ENCODE measurements at places on chromosomes 3 and 15. TPM values are rescaled to one million over a fixed set of nuclear protein-coding genes. Genes with fewer than 3 reads are reported as not detected.

The TXNRD3 gene
- 6.5 TPM for total RNA-seq

The UBE2E2 gene
- total RNA-seq, result 33.9 TPM

DNA sequence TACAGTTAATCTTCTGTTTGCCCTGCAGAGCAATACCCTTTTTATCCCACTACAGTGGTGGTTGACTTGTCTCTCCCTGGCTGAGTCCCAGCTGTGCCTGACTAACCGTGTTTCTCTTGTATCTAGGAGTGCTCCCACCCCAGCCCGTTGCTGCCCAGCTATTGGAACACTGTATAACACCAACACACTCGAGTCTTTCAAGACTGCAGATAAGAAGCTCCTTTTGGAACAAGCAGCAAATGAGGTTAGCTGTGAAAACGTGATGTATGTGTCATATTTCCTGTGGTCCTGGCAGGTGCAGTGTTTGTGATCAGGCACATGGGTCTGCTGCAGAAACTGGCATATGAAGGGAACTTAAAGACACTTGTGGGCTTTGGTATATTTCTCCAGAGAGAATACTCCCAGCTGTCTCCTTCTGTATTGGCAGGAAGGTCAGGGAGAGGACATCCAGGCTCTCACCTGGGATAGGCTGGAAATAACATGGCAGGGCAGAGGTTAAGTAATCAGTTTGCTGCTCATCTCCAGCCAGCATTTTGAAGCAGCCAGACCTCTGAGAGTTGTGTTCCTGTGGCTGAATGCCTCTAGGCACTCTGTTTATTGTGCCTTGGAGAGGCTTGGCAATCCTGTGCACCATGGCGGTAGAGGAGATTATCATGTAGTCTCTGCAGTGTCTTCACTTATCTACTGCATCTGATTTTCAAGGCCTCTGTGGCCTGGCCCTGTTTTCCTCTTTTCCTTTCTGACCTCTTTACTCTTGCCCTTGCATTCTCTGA is 34.8 kb downstream of the ATG7 start:
- ATAC-seq, result no peak

DNA sequence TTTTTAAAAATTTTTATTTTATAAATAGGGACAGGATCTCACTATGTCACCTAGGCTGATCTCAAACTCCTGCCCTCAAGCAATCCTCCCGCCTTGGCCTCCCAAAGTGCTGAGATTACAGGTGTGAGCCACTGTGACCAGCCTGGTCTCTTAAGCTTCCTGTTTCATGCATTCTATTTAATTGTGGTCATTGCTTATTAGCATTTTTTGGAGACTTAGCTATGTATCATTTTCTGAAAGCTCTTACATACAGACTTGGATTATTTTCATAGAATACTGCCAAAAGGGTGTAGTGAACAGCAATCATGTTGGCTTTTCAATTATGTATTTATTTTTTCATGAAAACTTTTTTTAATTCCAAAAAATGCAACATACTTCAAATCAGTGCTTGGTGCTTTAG is 51.5 kb upstream of the DCUN1D1 start:
- no peak for ATAC-seq

DNA sequence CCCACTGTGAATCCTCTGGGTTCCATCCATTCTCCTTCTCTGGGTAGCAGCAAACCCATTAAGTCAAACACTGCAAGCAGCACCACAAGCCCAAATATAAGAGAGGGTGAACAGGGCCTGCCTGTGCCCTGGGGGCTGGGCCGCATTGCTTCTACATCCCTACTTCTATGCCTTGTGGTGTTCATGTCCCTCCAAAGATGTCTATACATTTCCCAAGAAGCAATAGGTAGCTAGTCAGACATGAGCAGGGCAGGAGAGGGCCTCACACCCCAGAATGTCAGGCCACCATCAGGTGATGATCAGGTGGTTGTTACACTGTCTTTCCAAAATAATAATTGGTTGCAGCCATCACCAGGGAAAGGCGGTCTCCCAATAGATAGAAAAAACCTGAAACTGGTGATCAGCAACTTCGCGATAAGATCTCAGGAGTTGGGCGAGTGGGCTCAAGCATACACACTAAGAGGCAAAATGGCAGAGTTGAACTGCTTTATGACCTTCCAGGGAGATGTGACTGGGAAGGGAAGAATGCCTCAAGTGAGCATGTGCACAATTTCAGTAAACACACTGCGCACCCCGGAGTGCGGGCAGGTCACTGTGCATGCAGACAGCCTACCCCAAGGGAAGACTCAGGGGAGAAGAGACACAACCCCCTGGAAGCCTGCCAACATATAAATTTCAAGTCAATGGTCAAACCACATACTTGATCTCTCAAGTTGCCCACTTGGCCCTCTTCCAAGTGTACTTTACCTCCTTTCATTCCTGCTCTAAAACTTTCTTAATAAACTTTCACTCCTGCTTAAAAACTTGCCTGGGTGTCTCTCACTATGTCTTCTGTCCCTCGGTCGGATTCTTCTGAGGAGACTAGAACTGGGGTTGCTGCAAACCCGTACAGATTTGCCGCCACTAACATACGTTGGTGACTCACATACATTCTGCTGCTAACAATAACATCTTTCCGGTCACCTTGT is 39.9 kb downstream of the KLF15 start:
- no peak for ATAC-seq

The POLR2M gene
- total RNA-seq, result 35.3 TPM

DNA sequence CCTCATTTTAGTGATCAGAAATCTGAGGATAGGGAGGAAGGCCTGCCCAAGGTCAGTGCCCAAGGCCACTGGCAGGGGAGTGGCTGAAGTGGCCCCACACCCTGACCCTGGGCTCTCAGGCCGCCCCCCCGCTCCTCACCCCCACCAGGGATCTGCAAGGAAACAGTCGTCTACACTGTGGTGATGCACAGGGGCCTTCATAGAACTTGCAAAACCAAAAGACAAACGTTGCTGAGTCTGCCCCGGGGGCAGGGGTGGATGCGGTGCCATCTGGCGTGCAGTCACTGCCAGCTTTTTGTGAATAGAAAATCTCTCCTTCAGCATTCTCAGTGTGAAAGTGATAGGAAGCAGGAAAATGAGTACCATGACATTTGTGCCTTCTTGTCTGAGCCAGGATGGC is 41.3 kb downstream of the WHAMM start:
- no peak for ATAC-seq

The IQCH gene
- 1.4 TPM for total RNA-seq

GRCh38 chr3:146817704-146818103 is 212.6 kb upstream of the PLSCR5 start:
- ATAC-seq, result no peak

The FETUB gene
- total RNA-seq, result not detected

DNA sequence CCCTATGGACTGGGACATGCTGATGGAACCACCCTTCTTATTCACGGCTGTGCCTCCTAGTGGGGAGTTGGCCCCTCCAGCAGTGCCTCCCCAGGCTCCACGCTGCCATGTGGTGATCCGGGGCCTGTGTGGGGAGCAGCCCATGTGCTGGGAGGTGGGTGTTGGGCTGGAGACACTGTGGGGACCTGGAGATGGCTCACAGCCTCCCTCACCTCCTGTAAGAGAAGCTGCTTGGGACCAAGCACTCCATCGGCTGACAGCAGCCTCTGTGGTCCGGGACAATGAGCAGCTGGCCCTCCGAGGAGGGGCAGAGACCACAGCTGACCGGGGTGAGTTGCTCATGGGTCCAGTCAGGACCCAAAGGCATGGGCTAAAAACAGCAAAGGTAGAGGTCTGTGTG is 9.1 kb downstream of the ALG3 start:
- ATAC-seq, result no peak

The ARGFX gene
- total RNA-seq, result not detected

DNA sequence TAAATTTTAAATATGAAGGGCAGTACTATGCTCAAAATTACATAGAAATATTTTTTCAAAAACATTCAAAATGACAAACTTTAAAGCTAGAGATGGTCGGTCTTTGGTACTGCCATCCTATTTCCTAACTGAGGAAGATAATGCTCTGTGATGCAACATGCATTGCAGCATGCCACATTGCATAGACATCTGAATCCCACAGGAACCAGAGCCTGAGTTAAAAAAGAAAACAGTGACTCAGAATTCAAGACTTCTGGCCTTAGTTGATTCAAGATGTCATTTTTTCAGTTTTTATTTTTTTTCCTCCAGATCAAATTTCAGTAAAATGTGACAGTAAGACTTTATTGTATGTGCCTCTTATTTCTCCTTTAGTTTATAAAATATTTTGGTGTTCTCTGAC is 33.1 kb downstream of the TP63 start:
- ATAC-seq, result no peak

- no peak for ATAC-seq
Observed at GRCh38 chr3:177813322-177813721, 616.0 kb upstream of the TBL1XR1 start.

DNA sequence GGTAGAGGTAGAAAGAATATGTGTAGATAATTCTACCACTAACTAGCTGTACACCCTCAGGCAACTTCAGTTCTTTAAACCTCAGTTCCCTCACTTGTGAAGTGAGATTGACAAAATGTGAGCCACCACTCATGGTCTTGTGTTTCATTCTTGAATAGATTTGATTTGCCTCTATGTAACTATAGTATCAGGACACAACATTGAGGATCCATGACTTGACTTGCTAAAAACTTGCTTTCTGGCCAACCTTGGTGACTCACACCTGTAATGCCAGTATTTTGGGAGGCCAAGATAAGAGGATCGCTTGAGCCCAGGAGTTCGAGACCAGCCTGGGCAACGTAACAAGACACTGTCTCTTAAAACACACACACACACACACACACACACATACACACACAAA is 115.8 kb upstream of the FLNB start:
- ATAC-seq, result no peak

The CNTN4 gene
- 0.68 TPM for total RNA-seq

GRCh38 chr15:72456684-72457083 is 17.4 kb upstream of the ARIH1 start:
- ATAC-seq, result no peak

DNA sequence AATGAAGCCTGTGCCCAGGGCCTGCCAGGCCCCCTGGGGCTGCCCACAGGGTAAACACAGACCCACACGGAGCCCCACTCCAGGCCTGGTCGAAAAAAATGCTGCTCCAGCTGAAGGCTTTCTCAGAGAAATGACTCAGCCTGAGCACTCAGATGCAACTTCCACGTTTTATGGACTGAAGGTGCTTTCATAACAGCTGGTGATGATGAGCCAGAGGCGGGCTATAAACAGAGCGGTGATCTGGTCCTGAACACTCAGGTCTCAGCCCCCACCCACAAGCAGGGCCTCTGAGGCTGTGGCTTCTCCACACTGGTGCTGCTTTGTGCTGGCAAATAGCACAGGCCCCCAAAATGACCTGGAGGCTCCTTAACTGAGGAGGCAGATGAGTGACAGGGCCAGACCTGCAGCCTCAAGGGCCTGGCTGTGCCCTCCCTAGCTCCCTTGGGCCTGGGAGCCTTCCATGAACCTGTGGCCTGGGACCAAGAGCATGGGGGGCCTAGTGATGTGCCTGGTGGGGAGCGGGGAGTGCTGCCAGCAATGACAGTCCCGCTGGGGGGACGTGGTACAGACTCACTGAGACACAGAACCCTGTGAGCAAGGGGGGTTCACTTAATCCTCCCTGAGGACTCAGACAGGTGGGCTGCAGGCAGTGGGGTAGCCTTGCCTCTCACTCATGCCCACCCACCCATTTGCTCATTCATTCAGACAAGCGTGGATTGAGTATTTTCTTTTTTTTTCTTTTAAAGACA is 23.0 kb upstream of the FURIN start:
- peak; percentile 70 for ATAC-seq

DNA sequence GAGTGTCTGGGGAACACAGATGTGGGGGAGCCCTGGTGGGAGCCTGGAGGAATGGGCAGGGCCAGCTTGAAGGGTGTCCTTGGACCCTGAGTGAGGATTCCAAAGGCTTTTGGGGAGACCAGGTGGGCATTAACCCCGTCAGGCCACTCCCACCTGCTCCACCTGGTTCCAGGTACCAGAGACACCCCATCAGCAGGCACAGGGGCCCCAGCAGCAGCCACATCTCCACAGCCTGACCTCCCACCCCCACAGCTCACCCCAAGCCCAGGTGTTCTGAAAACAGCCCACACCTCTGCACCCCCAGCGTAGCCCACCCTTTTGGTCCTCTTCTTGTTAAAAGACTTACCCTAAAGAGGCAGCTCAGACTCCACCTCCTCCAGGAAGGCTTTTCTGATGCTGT is 102.1 kb upstream of the PRR20G start:
- no peak for ATAC-seq

GRCh38 chr15:29043736-29044502 is 158.1 kb downstream of the APBA2 start:
- no peak for ATAC-seq

DNA sequence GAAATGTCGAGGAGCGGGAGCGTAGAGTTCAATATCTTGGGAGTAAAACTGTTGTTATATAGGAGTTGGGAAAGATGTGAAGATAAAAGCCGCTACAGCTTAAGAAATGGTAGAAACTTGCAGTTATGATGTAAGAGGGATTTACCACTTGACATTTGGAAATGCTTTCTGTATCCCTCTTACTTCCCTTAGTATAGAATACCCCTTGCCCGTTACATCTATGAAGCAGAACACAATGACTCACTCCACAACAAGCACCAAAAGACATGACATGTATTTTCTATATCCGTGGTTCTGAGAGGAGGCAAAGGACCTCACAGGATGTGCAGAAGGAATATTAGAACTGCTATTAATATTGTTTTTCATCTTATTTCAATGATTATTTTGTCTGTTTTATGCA is 254.2 kb upstream of the NR2F2 start:
- ATAC-seq, result no peak

DNA sequence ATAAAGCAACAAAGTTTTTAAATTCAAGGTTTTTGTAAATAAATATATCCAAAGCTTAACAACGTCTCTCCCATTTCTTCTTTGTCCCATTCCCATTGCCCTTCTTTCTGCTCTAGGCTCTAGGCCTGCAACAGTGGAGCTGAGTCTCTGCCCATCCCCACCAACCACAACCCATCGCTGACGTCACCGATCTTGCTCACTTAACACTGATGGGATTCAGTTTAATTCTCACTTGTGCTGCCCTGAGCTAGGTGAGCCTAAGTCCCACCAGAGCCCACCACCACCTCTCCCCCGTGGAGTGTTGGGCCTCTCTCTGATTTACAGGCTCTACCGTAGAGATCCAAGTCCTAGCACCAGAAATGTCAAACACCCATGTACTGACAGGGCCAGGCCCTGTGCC is 61.3 kb upstream of the RAB6B start:
- ATAC-seq, result no peak

The SLC2A2 gene
- not detected for total RNA-seq
